ENCODE measurements at places on chromosomes 3 and 15.

GRCh38 chr15:38557921-38558320 is 6.7 kb downstream of the RASGRP1 start:
- no peak overlapping the region for H3K4me3 ChIP-seq
- DNase-seq, result no peak
- H3K27me3 ChIP-seq, result peaks cover 7% of the 10 kb centered on the region
- no peaks in the 10 kb centered on the region for H3K4me1 ChIP-seq

DNA sequence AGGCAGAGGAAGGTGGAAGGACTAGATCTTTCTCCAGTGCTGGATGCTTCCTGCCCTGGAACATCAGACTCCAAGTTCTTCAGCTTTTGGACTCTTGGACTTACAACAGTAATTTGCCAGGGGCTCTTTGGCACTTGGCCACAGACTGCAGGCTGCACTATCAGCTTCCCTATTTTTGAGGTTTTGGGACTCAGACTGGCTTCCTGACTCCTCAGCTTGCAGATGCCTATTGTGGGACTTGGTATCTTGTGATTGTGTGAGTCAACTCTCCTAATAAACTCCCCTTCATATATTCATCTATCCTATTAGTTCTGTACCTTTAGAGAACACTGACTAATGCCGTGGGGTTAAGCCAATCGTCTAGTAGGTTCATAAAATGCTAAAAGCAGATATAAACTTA is 8.8 kb upstream of the B3GNT5 start:
- peaks cover 5% of the 10 kb centered on the region for H3K4me1 ChIP-seq
- no peak for DNase-seq
- no peaks in the 10 kb centered on the region for H3K27me3 ChIP-seq
- H3K36me3 ChIP-seq, result no peaks in the 10 kb centered on the region

GRCh38 chr15:97096303-97096835 is 765.9 kb downstream of the NR2F2 start:
- H3K4me1 ChIP-seq, result no peaks in the 10 kb centered on the region
- peaks cover 4% of the 10 kb centered on the region for H3K27me3 ChIP-seq
- no peak for DNase-seq
- no peak overlapping the region for H3K4me3 ChIP-seq

DNA sequence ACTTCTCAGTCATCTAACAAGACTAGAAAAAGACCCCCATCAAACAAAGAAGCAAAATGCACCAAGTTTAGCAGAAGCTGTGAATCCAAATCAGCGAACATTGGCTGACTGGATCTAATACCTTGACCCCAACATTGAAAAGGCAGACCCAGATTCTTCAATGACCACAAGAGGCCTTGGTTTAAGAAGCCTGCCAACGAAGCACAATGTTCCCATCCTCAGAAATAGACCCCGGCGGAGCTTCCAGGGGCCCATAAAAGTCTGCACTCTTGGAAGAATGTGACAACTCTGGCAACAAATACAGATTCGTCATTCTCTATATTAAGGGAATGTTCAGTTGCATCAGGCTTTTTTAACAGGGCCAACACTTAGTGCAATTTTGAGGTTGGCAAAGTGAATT is 112.8 kb upstream of the BCL6 start:
- H3K27ac ChIP-seq, result no peak overlapping the region
- H3K27me3 ChIP-seq, result no peaks in the 10 kb centered on the region
- H3K4me3 ChIP-seq, result no peak overlapping the region
- H3K4me1 ChIP-seq, result peaks cover under 1% of the 10 kb centered on the region

DNA sequence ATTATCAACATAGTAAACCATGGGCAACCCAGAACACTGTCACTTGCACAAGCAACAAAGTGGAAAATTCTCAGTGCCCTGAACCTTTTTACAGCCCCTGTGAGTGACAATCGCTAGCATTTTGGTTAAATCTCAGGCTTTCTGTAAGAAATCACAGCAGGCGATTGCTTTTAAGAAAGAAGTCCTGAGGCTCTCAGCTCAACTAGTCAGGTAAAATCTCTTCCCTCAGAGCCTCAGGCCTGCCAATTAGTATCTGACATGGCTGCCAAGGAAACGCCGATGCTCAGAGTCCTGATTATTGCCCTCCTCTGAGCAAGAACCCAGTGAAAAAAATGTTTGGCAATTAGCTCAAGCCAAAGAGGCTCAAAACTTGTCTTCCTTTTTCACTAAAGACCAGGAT is 530.8 kb downstream of the DIPK2A start:
- no peaks in the 10 kb centered on the region for H3K4me1 ChIP-seq
- DNase-seq, result no peak
- H3K4me3 ChIP-seq, result no peak overlapping the region
- H3K27me3 ChIP-seq, result no peaks in the 10 kb centered on the region

GRCh38 chr15:101463270-101463669 is 26.2 kb downstream of the PCSK6 start:
- H3K36me3 ChIP-seq, result no peaks in the 10 kb centered on the region
- H3K27me3 ChIP-seq, result no peaks in the 10 kb centered on the region
- DNase-seq, result no peak
- H3K4me3 ChIP-seq, result no peak overlapping the region

- no peak for DNase-seq
- H3K27me3 ChIP-seq, result no peaks in the 10 kb centered on the region
- no peak overlapping the region for H3K4me3 ChIP-seq
- H3K4me1 ChIP-seq, result no peaks in the 10 kb centered on the region
- no peaks in the 10 kb centered on the region for H3K36me3 ChIP-seq
Observed at GRCh38 chr3:56806407-56806806, 4.7 kb upstream of the ARHGEF3 start.

- DNase-seq, result no peak
- no peaks in the 10 kb centered on the region for H3K4me1 ChIP-seq
- no peak overlapping the region for H3K27ac ChIP-seq
- no peak overlapping the region for H3K4me3 ChIP-seq
- no peaks in the 10 kb centered on the region for H3K36me3 ChIP-seq
Observed at GRCh38 chr3:122864498-122864897, 69.6 kb downstream of the SLC49A4 start.

- no peaks in the 10 kb centered on the region for H3K36me3 ChIP-seq
- H3K27ac ChIP-seq, result no peak within 1 kb of the TSS
- DNase-seq, result peak; percentile 68
- no peaks in the 10 kb centered on the region for H3K4me1 ChIP-seq
- peak within 1 kb of the TSS; percentile 32 for H3K4me3 ChIP-seq
Observed at GRCh38 chr3:42979044-42979972, at the start of gene GASK1A. GASK1A (plus strand) TSS chr3:42979311; CDS start chr3:42979643, 332 bp downstream.

DNA sequence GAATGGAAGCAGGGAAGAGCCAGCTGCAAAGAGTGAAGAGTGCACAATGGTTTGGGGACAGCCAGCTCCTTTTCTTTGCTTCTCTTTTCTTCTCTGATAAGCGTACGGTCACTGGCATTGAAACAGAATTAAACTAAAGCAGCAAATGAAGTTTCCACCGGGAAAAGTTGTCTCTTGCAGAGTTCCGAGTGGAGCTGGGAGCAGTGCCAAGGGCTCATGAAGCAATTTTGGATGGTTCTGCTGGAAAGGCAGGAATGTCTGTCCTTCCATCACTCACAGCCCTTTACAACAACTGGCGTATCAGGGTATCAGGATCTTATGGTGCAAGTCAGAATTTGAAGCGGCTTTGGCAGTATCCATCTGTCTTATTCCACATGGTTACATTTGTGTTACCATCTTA is 1042.9 kb downstream of the NTRK3 start:
- H3K27me3 ChIP-seq, result no peaks in the 10 kb centered on the region
- DNase-seq, result no peak
- H3K27ac ChIP-seq, result no peak overlapping the region
- no peak overlapping the region for H3K4me3 ChIP-seq

DNA sequence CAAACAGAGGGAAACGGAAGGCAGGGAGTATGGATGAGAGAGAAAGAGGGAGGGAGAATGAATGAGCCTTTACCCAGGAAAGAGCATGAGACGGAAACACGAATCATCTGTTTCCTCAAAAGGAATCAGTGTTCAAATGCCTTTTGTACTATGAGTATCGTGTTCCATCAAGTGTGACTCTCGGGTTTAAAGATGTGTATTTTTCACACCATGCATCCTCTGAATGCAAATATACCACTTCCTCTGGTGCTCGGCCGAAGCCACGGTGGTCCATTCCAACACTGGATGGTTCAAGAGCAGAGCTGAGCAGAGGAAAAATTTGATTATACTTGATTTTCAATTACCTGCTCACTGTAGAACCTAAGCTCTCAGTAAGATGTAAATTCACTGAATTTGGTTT is 505.1 kb downstream of the MECOM start:
- H3K4me1 ChIP-seq, result no peaks in the 10 kb centered on the region
- H3K27me3 ChIP-seq, result no peaks in the 10 kb centered on the region
- no peak overlapping the region for H3K27ac ChIP-seq

- H3K27ac ChIP-seq, result no peak overlapping the region
- no peaks in the 10 kb centered on the region for H3K36me3 ChIP-seq
- no peak overlapping the region for H3K4me3 ChIP-seq
- no peak for DNase-seq
- H3K4me1 ChIP-seq, result no peaks in the 10 kb centered on the region
Observed at GRCh38 chr15:100973351-100974111, 54.4 kb downstream of the LRRK1 start.

DNA sequence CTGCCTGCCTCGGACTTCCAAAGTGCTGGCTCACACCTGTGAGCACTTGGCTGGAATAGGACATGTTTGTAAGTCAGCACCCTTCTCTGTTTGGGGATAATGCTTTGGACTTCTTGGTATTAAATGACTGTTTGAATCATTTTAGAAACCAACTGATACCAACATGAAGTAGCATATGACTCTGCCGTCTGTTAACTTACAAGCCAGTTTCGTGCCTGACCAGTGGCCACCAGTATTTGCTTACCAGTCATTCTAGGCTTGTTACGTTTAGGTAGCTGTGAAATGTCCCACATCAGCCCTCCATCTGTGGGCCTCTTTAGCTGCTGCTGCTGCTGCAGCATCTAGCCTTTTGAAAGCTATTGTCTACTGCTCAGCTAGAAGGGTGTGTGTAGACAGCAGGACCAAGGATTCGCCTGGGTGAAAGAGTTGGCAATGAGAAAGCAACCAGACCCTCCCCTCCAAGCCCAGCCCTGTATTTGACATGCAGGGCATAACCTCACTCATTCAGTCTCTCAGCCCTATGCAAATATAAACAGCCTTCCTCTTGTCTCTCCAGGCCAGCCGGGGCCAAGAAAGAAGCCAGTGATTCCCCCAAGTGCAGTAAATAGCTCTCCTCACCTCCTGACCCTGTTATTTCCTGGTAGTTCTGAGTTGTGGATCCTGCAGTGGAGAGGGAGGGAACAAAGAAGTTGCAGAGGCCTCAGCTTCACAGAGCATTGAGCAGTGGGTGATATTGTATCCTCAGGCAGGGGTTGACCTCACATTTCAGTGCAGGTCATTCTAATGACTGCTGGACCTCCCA is 51.0 kb downstream of the NKIRAS1 start:
- peaks cover 6% of the 10 kb centered on the region for H3K36me3 ChIP-seq
- no peaks in the 10 kb centered on the region for H3K4me1 ChIP-seq
- no peak overlapping the region for H3K27ac ChIP-seq
- H3K4me3 ChIP-seq, result no peak overlapping the region
- no peaks in the 10 kb centered on the region for H3K27me3 ChIP-seq

GRCh38 chr3:2957115-2957514 is 153.1 kb downstream of the IL5RA start:
- no peaks in the 10 kb centered on the region for H3K36me3 ChIP-seq
- DNase-seq, result no peak
- H3K27ac ChIP-seq, result no peak overlapping the region

DNA sequence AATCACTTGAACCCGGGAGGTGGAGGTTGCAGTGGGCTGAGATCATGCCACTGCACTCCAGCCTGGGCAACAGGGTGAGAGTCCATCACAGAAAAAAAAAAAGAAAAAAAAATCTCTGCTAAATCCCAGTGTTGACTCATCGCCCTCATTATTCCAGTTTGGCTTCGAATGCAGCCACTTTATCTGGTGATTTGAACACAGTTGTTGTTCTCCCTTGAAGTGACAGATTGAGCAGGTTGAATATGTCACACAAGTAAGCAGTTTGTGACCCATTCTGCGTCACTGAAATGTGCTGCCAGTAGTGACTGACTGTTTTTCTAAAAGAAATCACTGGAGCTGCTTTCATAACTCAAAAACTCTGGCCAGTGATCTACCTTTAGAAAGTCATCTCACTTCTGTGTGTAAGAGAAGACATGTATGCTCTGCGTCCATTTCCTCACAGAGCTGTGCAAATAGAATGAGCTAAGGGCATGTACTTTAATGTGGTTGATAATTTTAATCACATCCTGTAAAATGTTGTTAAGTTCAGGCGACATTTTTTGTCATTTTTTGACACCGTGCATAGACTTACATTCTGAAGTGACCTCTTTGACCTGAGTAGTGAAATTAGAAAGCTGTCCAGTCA is 12.5 kb downstream of the DOCK3 start:
- H3K4me1 ChIP-seq, result no peaks in the 10 kb centered on the region
- no peaks in the 10 kb centered on the region for H3K36me3 ChIP-seq
- DNase-seq, result no peak
- no peak overlapping the region for H3K27ac ChIP-seq
- H3K27me3 ChIP-seq, result peaks cover 26% of the 10 kb centered on the region

DNA sequence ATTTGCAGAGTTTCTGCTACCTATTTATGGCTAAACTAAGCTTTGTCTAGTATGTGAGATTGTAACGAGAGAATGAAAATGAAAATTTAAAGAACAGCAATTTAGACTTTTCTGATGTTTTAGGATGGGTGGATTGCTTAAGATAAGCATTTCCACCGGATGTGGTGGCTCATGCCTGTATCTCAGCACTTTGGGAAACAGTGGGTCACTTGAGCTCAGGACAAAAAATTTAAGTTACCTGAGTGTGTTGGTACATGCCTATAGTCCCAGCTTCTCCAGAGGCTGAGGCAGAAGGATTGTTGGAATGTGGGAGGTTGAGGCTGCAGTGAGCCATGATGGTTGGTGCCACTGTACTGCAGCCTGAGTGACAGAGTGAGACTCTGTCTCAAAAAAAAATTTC is 3.3 kb downstream of the PPP4R2 start:
- no peak overlapping the region for H3K4me3 ChIP-seq
- peaks cover 16% of the 10 kb centered on the region for H3K4me1 ChIP-seq
- no peak overlapping the region for H3K27ac ChIP-seq
- peaks cover 70% of the 10 kb centered on the region for H3K36me3 ChIP-seq
- no peak for DNase-seq

DNA sequence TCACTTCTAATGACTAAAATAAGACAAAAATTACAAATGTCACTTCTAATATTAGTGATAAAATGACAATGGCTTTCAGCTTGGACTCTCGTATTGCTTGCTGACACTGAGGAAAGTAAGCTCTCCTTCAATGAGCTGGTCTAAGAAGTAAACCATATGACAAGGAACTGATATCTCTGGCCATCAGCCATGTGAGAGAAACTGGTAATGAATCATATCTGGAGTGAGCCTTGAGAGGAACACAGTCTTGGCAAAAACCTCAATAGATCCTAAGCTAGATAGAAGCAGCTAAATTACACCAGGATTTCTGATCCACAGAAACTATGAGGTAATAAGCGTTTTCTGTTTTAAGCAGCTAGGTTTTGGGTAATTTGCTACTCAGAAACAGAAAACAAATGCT is 1575.1 kb downstream of the OTOL1 start:
- H3K4me1 ChIP-seq, result no peaks in the 10 kb centered on the region
- no peaks in the 10 kb centered on the region for H3K36me3 ChIP-seq
- DNase-seq, result no peak
- H3K27ac ChIP-seq, result no peak overlapping the region
- no peaks in the 10 kb centered on the region for H3K27me3 ChIP-seq

GRCh38 chr3:155079746-155080487 is at the start of gene MME:
MME (plus strand) TSS chr3:155080319; CDS start chr3:155084168, 3,849 bp downstream.
- H3K27ac ChIP-seq, result no peak within 1 kb of the TSS
- peaks cover 10% of the 10 kb centered on the region for H3K4me1 ChIP-seq
- H3K36me3 ChIP-seq, result peaks cover 6% of the 10 kb centered on the region
- peak within 1 kb of the TSS; percentile 59 for H3K4me3 ChIP-seq
